Activated CD4-positive, alpha-beta T cell treated with anti-CD3 and anti-CD28 coated beads, Interleukin-2, amount 10 ng/mL, durations not matched to agents 24 days and 14 days (primary cell): ENCODE measurements at places on chromosomes 11 and 22. TPM values are rescaled to one million over a fixed set of nuclear protein-coding genes. Genes with fewer than 3 reads are reported as not detected.

DNA sequence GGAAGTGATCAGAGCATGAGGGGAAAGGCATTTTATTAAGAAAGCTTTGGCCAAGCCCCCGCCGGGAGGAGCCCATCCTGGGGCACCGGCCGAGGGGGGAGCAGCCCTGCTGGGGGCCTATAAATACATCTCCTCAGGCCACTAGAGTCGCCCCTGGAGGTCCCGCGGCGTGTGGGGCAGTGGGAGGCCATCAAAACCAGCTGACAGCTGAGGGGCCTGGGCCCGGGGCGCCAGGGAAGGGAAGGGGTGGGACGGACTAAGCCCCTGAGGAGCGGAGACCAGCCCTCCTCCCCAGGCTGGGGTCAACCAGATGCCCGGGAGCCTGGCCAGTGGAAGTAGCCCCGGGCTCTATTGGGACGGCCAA lies 13.1 kb downstream of the SCARF2 start:
- H3K27ac ChIP-seq: no peak overlapping the region
- no peak for DNase-seq
- no peak overlapping the region for H3K4me3 ChIP-seq
- H3K4me1 ChIP-seq: peaks cover 8% of the 10 kb centered on the region

Gene OR8I2
- not detected in 2 replicates for total RNA-seq

DNA sequence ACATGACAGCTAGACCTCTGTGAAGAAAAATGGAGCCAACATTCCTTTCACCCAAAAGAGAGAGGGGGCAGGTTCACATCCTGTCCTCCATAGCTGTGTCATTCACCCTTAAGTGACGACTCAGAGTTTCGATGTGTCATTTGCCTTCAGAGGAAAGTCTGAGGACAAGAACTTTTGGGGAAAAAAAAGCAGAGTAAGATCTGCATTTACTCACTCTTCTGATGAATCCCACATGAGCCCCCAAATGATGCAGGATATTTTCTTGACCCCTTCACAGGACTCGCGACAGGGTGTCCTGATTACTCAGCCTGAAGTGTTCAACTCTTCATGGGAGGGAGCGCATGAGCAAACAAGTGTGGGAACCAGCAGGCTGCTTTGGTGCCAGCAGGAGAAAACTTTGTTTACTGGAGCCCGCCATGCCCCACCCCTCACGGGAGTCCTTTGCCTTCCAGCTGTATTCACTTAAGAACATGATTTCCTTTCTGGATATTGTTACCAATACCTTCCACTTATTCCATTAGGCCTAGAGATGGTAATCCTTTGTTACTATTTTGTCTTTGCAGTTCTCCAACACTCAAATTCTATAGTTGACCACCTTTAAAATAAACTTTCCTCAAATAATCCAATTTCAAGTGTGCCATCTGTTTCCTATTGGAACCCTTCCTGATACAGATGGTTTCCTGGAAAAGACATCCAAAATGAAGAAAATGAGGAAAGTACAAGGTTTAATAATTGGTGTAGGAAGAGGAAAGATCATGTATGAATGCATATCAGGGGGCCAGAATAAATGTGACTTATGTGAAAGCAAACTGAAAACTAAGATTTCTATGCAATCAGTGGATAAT lies 729.8 kb downstream of the FAM181B start:
- DNase-seq: peak; percentile 49
- no peaks in the 10 kb centered on the region for H3K36me3 ChIP-seq
- peaks cover 20% of the 10 kb centered on the region for H3K4me1 ChIP-seq
- H3K4me3 ChIP-seq: no peak overlapping the region
- H3K27ac ChIP-seq: peak overlapping the region; percentile 41

- peak overlapping the region; percentile 90 for H3K4me3 ChIP-seq
- peaks cover 8% of the 10 kb centered on the region for H3K27me3 ChIP-seq
These were observed 70.0 kb downstream of the RBX1 start for GRCh38 chr22:41021061-41021612.

Gene SLC22A12
- total RNA-seq: not detected in 2 replicates

Gene ARHGAP8
- total RNA-seq: 0.12 and 0.36 TPM in 2 replicates

- no peaks in the 10 kb centered on the region for H3K36me3 ChIP-seq
- peak overlapping the region; percentile 69 for H3K27ac ChIP-seq
These were observed 221.9 kb upstream of the TBCEL start for GRCh38 chr11:120801801-120802689.

DNA sequence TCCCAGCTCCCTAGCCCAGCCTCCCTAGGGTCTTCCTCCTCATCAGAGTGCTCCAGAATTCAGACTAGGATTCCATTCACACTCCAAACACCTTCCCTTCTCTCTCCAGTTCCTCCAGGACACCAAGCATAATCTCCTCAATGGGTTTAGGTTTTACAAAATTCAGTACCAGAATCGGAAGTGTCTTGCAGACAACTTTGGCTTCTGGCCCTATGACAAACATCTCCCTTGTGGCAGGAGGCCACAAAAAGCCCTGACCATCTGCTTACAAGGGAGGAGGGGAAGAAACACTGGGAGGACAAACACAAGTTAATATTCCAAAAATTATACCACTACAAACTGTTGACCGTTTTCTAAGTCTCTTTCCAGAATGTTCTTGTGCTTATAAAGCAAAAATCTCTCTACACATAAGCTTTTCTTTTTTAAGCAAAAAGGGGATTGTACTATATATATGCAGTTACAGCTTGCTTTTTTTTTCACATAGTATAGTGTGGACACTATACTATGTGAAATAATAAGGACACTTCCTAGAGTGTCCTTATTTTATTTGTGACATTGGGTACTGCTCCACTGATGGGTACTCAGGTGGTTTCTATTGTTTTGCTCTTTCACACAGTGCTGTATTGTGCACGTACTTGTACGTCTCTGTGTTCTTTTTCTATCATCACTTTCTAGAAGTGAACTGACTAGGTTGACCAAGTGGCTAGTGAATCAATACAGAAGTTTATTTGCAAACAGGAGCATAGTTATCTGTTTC lies 78.7 kb downstream of the BDNF start:
- no peak overlapping the region for H3K27ac ChIP-seq
- H3K36me3 ChIP-seq: no peaks in the 10 kb centered on the region
- no peaks in the 10 kb centered on the region for H3K27me3 ChIP-seq
- no peaks in the 10 kb centered on the region for H3K4me1 ChIP-seq

GRCh38 chr11:10376061-10376460 lies 71.2 kb downstream of the ADM start:
- H3K4me3 ChIP-seq: no peak overlapping the region
- H3K4me1 ChIP-seq: no peaks in the 10 kb centered on the region
- H3K36me3 ChIP-seq: no peaks in the 10 kb centered on the region
- no peak for DNase-seq

- H3K4me3 ChIP-seq: no peak overlapping the region
- no peaks in the 10 kb centered on the region for H3K4me1 ChIP-seq
- H3K27me3 ChIP-seq: peaks cover 2% of the 10 kb centered on the region
- no peaks in the 10 kb centered on the region for H3K36me3 ChIP-seq
- H3K27ac ChIP-seq: no peak overlapping the region
These were observed 199.6 kb downstream of the NXPE2 start for GRCh38 chr11:114877976-114878375.

GRCh38 chr11:73398132-73398526 lies 21.9 kb downstream of the RELT start:
- DNase-seq: no peak
- no peaks in the 10 kb centered on the region for H3K27me3 ChIP-seq
- peaks cover 29% of the 10 kb centered on the region for H3K36me3 ChIP-seq
- H3K27ac ChIP-seq: no peak overlapping the region

DNA sequence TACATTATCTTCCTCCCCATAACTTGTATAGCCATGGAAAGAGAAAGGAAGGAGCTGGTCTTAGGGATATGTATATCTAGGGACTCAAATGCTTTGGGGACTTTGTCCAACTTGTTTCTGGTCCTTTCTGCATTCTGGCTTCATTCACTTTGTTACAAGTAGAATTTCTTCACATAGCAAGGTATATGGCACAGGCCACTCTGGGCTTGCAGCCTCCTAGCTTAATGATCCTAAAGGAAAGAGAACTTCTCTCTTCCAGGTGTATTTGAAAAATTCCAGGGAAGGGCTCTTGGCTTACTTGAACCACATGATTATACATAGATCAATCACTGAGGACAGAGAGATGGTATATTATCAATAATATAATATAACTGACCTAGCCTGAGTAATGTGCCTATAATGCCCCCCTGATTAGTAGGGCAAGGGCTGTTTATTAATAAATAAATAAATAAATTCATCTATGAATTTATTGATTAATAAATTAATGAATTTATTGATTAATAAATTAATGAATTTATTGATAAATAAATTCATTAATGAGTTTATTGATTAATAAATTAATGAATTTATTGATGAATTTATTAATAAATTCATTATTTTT lies 48.2 kb upstream of the CEP295 start:
- no peak overlapping the region for H3K4me3 ChIP-seq
- peaks cover 5% of the 10 kb centered on the region for H3K27me3 ChIP-seq
- no peak for DNase-seq
- no peaks in the 10 kb centered on the region for H3K36me3 ChIP-seq

- DNase-seq: no peak
- no peaks in the 10 kb centered on the region for H3K36me3 ChIP-seq
- H3K27me3 ChIP-seq: peaks cover 34% of the 10 kb centered on the region
- H3K4me1 ChIP-seq: no peaks in the 10 kb centered on the region
These were observed 6.2 kb downstream of the ST14 start for GRCh38 chr11:130165601-130166456.

Gene CRYBB2
- not detected in 2 replicates for total RNA-seq

Gene APOA4
- not detected in 2 replicates for total RNA-seq

DNA sequence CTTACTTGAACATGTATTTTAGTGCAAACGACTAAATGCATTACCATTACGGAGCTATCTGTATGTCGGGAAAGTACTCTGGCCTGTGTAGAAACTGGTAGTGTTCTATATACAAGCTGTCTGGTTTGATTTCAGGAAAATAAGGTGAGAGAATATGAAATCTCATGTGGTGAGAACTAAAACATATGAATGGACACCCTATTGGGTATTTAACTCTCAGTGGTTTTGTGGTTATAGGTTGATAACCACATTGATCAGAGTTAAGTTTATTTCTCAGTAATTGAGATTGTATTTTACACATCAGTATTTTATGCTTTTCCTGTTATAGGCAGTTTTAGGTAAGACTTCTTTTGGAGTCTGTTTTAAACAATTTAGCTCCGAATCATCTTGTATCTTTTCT lies 10.4 kb downstream of the ANO5 start:
- H3K4me1 ChIP-seq: no peaks in the 10 kb centered on the region
- no peaks in the 10 kb centered on the region for H3K27me3 ChIP-seq
- no peak overlapping the region for H3K4me3 ChIP-seq

Gene NCR3LG1
- total RNA-seq: 4.4 and 4.5 TPM in 2 replicates
